ENCODE measurements at places on chromosomes 3 and 15.

DNA sequence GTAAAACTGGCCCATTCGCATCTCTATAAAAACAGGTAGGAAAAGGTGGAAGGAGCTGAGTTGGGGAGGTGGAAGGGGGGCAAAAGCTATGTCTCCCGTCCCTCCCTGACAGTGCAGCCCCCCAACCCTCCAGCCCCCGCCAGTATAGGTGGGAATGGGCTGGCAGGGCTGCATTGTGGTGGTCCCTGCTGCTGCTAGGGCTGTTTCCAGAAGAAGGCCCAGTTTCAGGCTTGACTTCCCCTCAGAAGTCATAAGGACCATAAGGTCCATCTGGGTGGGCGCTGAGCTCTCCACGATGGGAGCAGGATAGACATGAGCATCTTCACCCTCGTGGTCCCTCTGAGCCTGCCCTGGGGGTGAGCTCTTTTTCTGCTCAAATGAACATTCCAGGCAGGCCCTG lies 44.2 kb downstream of the APBA2 start:
- DNase-seq: no peak

- DNase-seq: no peak
These were observed 76.2 kb downstream of the ATP1B3 start for GRCh38 chr3:141952611-141953010.

GRCh38 chr3:3893590-3893989 lies 94.4 kb downstream of the LRRN1 start:
- DNase-seq: no peak

GRCh38 chr3:120752230-120752629 lies 9.7 kb downstream of the GTF2E1 start:
- no peak for DNase-seq

GRCh38 chr3:47950453-47951169 lies 65.6 kb downstream of the MAP4 start:
- DNase-seq: no peak

DNA sequence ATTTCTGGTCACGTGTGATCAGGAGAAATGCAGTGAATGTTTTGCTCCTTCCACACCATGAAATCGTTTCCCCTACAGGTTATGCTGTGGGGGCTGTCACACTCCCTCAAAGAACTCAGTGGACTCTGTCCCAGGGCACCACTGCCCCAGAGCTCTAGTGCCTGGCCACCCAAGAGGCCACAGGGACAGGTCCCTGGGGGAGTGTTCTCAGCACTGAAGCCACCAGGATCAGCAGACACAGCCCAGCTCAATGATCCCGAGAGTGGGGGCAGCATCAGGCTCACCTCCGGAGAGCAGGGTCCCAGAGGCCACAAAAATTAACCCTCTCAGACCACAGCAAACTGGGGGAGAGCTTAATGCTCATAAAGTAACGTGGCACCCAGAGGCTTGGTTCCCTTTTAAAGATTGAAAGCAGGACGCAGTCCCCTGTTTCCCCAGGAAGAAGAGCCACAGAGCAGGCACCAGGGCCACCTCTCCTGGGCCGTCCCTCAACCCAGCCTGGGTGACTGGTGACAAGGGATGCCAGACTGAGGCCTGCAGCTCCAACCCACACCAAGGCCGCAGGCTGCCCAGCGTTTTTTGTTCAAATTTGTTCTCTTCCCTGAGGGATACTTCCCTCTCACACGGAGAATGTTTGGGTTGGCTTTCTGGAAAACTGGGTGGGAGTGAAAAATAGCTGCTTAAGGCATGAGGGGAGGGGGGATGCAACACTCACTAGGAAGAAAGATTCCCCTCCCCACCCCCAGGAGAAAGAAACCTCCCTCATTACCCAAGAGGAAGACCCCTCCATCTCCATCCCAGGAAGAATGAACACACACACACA lies 123.3 kb upstream of the IGF1R start:
- DNase-seq: no peak

GRCh38 chr3:182979674-182980191 lies 605 bp downstream of the DCUN1D1 start:
- DNase-seq: peak; percentile 54

GRCh38 chr3:57893668-57894067 lies 114.6 kb upstream of the FLNB start:
- no peak for DNase-seq

DNA sequence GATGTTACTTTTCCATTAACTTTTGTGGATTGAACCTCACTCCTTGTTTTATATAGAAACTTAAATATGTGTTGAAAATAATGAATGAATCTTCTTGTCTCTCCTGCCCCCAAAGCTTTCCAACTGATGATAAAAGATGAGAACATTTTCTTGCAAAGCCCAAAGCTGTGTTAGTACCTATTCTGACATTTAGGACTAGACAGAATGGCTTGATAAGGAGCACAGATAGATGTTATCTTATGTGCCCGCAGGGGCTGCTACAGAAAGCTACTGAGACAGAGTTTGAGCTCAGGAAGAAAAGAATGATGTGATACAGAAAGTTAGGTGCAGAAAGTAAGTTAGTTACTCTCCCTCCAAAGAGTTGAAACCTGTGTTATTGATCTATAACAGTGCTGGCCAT lies 109.4 kb upstream of the ATP11B start:
- no peak for DNase-seq

DNA sequence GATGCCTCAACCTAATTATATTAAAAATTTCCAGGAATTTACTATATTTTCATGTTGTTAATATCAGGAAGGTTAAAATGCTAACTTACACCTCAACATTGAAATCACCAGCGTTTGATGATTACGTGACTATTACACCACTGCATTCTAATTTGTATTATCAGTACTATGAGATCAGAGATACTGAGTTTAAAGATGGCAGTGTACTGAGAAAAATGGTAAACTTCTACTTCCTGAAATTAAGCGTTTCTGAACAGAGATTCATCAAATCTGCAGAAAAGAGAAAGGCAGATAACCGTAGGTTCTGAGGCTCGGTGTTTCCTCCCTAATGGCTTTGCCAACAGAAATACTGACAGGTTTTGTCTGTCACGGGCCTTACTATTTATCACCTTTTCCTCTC lies 69.9 kb downstream of the CRTC3 start:
- DNase-seq: no peak

GRCh38 chr15:64779630-64780029 lies 4.2 kb upstream of the RBPMS2 start:
- DNase-seq: no peak

DNA sequence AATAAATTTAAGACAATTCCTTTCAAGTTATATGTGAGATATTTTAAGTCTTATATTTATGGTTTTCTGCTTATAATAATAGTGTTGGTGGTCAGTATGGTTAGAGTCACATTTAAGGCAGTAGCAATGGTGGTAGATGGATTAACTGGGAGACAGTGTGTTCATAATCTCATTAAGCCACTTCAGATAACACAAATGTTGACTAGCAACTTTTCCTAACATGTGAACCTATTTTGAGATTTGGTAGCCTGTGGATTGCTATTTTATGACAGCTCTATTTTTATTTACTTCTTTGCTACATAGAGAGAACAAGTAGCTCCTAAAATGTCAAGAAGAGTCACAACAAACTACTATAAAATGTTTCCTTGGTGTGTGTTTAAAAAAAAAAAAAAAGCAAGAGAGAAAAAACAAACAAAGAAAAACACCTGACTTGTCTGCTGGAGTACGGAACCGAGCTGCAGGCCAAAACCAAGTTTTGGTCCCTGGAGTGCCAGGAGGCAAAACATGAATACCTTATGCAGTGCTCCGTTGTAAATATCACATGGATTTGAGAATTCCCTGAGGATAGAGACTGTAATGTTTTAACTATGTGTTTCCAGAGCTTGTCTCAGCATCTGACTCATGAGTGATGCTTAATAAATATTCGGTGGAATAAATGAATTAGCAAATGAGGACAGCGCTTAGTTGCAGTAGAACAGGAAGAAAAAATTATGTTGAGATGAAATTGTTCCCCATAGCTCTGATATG lies 457.1 kb upstream of the ROBO2 start:
- no peak for DNase-seq

GRCh38 chr3:194431554-194431953 lies 32.5 kb upstream of the GP5 start:
- DNase-seq: no peak

DNA sequence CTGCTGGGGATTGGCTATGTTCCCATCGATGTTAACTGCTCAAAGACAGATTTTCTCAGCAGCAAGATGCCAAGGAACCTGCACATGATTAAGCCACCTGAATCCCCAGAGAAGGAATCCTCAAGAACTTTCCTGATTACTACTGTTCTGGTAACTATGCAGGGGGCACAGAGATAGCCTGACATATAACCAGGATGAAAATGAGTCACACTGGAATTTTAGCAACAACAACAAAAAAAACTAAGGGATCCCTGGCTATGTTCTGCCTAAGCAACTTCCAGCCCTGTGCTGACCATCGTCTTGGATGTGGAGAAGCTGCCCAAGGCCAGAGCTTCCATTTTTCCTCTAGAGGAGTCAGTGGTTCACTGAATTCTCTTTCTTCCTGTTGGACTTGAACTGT lies 13.8 kb downstream of the RIOX2 start:
- DNase-seq: no peak

All from GM03348 (cell line).